ENCODE measurements at places on chromosomes 6 and 20.

DNA sequence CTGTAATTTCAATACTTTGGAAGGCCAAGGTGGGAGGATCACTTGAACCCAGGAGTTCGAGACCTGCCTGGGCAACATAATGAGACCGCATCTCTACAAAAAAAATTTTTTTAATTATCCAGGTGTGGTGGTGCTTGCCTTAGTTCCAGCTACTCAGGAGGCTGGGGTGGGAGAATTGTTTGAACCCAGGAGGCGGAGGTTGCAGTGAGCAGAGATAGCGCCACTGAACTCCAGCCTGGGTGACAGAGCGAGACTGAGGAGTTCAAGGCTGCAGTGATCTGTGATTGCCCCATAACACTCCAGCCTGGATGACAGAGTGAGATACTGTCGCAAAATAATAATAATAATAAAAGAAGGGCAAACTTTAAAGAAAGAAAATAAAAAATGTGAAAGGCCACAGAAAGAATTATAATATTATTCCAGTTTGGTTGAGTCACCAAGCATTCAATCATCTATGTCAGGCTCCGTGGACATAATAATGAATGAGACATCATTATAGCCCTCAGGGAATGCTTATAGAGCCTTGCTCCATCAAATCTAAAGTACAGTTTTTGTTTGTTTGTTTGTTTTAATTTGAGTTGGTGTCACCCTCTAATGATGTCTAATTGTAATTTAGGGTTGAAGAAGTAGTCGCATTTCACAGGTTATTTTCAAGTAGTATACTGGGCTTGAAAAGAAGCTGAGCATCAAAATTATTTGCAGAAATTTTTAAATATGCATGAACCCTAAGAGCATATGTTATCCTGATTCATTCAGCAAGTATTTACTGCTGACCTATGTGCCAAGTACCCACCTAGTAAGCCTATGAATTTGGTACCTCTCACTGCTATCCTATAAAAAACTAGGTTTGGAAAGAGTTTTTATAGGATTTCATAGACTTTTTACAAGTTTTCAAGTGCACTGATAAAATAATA, 15.1 kb downstream of the GLYATL3 start:
- no peak overlapping the region for H3K4me3 ChIP-seq
- H3K27me3 ChIP-seq: no peaks in the 10 kb centered on the region
- H3K4me1 ChIP-seq: no peaks in the 10 kb centered on the region
- H3K36me3 ChIP-seq: no peaks in the 10 kb centered on the region

DNA sequence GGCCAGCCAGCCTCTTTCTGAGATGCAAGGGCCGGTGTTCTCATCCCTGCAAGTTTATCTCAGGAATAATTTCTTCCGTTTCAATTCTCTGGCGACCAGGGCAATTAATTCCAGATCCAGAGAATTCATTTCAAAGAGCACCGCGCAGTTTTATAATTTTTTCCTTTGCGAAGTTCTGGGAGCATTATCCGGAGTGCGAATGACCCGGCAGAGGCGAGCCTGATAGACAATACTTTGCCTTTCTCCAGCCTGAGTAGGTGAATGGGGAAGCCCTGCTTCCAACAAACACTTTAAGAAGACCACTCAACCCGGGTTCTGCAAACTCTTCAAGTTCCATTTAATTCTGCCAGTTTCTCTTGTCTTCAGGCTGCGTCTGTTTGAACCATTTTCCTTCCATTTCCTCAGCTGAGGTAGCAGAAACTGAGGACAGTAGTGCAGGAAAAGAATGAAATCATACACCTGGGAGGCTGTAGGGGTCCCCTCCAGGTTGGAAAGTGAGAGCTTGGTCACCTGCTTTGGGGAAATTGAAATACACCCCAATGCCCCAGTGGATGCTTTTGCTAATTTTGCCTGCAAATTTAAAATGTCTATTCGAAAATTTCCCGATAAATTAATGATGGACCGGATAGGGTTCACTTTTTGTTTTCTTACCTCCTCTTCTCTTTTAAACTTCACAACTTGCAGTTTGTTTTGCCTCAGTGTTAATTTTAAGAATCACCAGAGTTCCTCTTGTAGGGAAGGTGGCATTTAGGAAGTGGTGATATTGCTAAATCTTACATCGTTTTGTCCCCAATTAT, 1.1 kb downstream of the VGLL2 start:
- H3K4me3 ChIP-seq: no peak overlapping the region
- no peak for DNase-seq
- H3K27ac ChIP-seq: no peak overlapping the region
- no peaks in the 10 kb centered on the region for H3K4me1 ChIP-seq
- H3K27me3 ChIP-seq: peaks cover 3% of the 10 kb centered on the region

- H3K27me3 ChIP-seq: no peaks in the 10 kb centered on the region
- no peaks in the 10 kb centered on the region for H3K4me1 ChIP-seq
- no peak overlapping the region for H3K4me3 ChIP-seq
- no peak for DNase-seq
- H3K27ac ChIP-seq: no peak overlapping the region
Measured at GRCh38 chr6:35487658-35488516, 9.0 kb downstream of the TEAD3 start.

GRCh38 chr6:1023229-1023628, 288.7 kb upstream of the FOXQ1 start:
- no peaks in the 10 kb centered on the region for H3K27me3 ChIP-seq
- no peaks in the 10 kb centered on the region for H3K4me1 ChIP-seq
- H3K36me3 ChIP-seq: no peaks in the 10 kb centered on the region
- H3K4me3 ChIP-seq: no peak overlapping the region
- H3K27ac ChIP-seq: no peak overlapping the region

DNA sequence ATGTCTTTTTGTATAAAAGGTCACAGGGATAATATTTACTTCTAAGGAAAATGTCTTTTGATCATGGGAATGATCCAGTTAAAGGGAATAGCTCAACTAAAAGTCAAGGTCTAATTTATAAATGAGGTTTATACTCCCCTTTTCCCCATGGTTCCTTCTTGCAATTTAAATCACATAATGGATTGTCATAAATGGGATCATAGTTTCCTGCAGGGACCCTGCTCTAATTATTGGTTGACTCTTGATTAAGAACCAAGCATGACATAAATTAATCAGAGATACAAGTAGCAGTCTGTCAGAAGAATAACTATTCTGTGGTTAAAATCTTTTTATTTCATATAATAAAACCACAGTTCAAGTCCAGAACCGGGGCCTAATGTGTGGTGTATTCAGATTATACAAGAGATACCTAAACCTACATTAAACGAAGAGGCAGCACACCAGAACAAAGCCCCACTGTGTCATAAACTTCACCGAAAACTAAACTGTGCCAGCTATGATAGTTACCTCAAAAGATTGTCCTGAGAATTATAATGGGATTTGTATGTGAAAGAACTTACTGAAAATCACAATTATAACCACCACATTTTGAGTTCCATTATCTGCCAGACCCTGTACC, 43.0 kb upstream of the CD83 start:
- peak overlapping the region; percentile 57 for H3K4me3 ChIP-seq
- H3K36me3 ChIP-seq: no peaks in the 10 kb centered on the region
- H3K4me1 ChIP-seq: peaks cover 7% of the 10 kb centered on the region
- peak overlapping the region; percentile 84 for H3K27ac ChIP-seq

DNA sequence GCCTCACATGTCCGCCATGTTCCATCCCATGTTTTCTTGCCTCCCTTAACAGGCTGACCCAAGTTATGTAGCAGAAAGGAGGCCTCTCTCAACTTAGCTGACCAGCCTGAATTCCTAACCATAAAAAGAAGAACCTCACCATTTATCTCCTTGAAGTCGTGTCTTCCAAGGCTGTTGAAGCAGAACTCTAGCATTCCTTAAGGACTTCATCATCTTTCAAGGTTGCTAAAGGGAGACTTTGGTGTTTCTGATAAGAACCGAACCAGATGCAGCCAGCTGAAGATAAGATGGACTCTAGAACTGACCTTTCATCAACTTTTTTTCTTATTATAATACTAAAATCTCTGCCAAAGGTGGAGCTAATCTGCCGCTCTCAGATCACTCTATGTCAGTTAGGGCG, 571.7 kb upstream of the SLC35B3 start:
- no peak overlapping the region for H3K27ac ChIP-seq
- no peaks in the 10 kb centered on the region for H3K27me3 ChIP-seq
- H3K36me3 ChIP-seq: no peaks in the 10 kb centered on the region
- no peaks in the 10 kb centered on the region for H3K4me1 ChIP-seq

Data from naive thymus-derived CD4-positive, alpha-beta T cell (primary cell).